Posterior vena cava (tissue), 2 donors: ENCODE measurements at places on chromosomes 11 and 22.

DNA sequence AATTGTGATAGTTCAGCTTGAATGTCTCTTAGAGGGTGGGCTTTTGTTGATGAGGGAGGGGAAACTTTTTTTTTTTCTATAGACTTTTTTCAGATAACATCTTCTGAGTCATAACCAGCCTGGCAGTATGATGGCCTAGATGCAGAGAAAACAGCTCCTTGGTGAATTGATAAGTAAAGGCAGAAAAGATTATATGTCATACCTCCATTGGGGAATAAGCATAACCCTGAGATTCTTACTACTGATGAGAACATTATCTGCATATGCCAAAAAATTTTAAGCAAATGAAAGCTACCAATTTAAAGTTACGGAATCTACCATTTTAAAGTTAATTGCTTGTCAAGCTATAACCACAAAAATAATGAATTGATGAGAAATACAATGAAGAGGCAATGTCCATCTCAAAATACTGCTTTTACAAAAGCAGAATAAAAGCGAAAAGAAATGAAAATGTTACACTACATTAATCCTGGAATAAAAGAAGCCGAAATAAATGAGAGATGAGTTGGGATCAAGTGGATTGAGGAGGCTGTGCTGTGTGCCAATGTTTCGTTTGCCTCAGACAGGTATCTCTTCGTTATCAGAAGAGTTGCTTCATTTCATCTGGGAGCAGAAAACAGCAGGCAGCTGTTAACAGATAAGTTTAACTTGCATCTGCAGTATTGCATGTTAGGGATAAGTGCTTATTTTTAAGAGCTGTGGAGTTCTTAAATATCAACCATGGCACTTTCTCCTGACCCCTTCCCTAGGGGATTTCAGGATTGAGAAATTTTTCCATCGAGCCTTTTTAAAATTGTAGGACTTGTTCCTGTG lies 3.9 kb downstream of the MALAT1 start:
- DNase-seq = no peak

DNA sequence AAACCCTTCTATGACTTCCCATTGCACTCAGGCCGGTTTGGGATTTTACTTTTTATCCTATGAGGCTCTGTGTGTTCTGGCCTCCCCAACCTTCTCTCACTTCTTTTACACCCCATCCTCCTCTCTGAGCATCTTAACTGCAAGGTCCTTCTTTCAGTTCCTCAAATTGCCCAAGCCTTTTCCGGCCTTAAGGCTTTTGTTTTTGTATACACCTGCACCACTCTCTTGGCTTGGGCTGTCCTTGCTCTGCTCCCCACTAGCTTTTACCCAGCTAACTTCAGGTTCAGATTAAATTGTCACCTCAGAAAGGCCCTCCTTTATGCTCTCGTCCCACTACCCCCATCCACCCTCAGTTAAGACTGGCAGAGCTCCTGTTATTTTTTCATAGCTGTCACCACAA lies 55.5 kb downstream of the FAM83F start:
- DNase-seq = no peak

DNA sequence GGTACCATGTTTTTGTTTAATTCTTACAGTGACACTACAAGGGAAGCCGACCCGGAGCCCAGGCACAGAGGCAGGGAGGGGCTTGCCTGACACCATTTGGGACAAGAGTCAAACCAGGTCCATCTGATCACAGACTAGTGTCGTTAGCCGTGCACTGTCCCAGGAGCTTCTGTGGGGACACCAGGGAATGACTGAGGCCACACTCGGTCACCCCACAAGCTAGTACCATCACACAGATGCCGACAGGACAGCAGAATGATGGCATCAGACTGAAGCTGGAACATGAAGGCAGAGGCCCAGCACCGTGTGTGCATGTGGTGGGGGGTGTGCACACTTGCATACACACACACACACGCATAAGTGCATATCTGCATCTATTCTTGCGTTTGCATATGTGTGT lies 61.5 kb upstream of the NECTIN1 start:
- peak; percentile 77 for DNase-seq

DNA sequence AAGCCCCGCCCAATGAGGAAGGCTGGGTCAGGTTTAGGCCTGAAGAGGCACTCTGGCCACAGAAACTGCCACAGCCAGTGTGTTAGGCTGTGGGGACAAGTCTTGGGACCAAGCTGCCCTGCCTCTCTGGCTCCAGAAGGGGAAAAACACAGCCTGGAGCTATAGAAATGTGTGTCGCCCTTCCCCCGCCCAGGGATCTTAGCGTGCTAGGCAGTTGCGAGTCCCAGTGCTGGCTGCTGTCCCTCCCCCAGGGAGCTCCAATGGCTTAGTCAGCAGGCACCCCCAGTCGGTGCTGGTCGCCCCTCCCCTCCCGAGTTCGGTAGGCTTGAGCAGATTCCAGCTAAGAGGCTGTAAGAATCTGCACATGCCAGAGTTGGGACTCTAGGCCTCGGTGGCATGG lies 99.5 kb upstream of the API5 start:
- no peak for DNase-seq

GRCh38 chr11:45252134-45252856 lies 33.8 kb downstream of the SYT13 start:
- no peak for DNase-seq

DNA sequence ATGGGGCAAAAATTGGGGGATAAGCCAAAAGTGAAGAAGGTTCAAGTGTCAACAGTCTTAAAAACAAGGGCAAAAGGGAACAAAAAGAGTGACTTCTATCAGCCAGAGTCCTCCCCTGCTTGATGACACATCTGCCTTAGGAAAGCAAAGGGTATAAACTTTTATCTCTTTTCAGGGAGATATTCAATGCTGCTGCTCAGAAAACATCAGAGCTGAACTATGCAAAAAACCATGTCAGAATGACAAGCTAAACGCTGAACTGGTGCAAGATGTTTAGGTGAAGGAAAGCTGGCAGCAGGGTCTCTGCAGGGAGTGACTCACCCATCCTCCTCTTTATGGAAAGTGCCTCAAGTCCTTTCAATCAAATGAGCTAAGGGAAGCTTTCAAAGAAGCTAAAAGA lies 24.7 kb downstream of the ALG9 start:
- no peak for DNase-seq

GRCh38 chr11:90223248-90223585 lies 368 bp upstream of the CHORDC1 start:
- no peak for DNase-seq

DNA sequence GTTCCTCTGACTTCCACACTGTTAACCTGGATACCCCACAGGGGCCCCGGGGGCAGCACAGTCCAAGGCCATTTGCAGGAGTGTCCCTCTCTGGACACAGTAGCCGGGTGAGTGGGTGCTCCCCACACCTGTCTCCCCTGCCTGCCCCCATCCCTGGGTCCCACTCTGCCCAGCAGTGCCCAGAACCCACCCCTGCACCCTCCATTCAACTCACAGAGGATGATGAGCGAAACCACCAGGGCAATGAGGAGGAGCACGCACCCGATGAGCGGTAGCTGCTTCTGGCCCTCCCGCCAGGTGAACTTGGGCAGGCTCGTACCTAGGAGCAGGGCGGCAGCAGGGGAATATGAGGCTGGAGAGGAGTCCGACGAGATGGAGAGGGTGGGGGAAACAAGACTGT lies 12.2 kb downstream of the TMPRSS13 start:
- DNase-seq = peak; percentile 46

GRCh38 chr11:91947215-91947820 lies 277.3 kb upstream of the FAT3 start:
- no peak for DNase-seq

DNA sequence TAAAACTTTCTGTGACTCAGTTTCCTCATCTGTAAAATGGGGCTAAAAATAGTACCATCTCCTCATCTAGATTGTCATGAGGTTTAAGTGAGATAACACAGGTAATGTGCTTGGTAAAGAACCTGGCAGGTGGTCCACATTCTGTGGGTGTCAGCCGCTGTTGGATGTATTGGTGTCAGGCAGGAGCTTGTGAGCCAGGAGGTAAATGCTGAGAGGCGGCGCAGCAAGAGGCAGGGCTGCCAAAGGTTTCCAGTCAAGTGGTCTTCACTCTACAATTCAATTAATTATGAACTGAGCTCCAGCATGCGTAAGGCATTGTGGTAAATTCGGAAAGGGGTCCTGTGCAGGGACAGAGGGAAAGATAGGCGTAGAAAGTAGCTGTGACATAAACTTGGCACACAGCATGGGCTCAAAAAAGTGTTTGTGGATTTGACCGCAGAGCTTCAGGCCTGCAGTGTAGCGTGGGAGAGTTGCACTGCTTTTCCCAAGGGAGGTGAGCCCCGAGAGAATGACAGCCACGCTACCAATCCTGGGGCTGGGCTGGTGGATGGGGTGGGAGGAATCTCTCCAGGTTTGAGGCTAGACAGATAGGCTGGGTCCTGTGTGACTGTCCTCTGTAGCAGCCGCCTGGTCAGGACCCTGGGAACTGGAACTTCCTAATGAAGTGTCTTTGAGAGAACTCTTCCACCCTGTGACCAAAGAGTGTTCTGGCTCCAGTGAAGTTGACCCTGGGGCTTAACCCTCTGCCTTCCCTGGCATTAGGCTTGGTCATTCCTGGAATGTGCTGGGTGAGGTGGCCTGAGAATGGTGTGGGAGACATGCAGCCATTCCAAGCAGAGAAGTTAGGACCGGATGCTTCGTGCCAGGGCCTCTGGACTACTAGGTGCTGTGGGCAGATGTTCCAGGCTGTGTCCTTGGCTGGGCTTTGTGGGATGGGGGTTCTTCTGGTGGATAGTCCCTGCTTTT lies 122.4 kb downstream of the FEZ1 start:
- DNase-seq = peak; percentile 69

GRCh38 chr22:36663561-36663960 lies 40.0 kb downstream of the CACNG2 start:
- DNase-seq = no peak

- DNase-seq = no peak
Measured at GRCh38 chr11:79421820-79422219, 19.0 kb downstream of the TENM4 start.

- peak; percentile 95 for DNase-seq
Measured at GRCh38 chr11:75311858-75312288, 39.6 kb downstream of the ARRB1 start.

DNA sequence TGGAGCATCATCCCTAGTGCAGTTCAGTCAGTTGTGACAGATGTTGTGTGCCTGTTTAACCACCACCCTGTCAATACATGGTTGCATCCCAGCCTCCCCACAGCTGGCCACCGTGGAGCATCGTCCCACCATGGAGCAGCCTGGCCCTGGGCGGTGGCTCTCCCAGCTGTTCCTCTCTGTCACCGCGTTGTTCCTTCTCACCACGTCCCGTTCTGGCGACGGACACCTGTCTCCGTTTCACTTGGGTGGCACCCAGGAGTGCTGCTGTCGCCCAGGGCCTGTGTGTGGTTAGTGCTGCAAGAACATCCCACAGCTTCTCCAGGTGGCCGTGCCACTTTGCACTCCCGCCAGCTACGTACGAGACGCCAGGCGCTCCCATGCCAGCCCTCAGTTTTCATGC lies 26.5 kb downstream of the MUC6 start:
- DNase-seq = no peak

DNA sequence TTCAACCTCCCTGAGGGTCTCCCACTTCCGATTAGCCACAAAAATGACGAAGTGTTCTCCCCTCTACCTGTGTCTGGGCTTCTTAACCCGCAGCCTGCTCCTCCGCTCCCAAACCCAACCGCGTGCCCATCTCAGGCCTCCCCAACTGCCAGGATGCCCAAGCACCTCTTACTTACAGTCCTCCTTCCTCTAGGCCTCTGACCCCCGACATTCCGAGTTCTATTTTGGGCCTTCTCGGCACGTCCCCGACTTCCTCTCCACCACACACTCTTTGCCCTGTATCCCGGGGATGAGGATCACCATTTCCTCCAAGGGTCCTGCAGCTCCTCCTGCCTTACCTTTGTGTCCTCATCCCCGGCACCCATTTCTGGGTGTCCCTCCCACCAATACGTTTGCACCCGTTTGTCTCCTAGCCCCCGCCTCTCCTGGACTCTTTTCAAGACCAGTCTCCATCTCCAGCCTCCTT lies 388 bp upstream of the MUS81 start:
- DNase-seq = no peak

DNA sequence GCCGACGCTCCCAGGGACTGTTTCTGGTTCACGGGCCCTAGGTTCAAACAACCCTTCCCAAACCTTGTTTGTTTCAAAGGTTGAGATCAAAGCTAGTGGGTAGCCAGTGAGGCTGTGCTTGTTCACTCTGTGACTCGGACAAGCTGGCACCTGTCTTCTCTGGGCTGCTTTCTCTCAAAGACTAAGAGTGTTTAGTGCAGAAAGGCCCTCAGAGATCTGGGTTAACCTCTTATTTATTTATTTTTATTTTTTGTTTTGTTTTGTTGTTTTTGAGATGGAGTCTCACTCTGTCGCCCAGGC lies 13.0 kb upstream of the MALAT1 start:
- DNase-seq = peak; percentile 18

DNA sequence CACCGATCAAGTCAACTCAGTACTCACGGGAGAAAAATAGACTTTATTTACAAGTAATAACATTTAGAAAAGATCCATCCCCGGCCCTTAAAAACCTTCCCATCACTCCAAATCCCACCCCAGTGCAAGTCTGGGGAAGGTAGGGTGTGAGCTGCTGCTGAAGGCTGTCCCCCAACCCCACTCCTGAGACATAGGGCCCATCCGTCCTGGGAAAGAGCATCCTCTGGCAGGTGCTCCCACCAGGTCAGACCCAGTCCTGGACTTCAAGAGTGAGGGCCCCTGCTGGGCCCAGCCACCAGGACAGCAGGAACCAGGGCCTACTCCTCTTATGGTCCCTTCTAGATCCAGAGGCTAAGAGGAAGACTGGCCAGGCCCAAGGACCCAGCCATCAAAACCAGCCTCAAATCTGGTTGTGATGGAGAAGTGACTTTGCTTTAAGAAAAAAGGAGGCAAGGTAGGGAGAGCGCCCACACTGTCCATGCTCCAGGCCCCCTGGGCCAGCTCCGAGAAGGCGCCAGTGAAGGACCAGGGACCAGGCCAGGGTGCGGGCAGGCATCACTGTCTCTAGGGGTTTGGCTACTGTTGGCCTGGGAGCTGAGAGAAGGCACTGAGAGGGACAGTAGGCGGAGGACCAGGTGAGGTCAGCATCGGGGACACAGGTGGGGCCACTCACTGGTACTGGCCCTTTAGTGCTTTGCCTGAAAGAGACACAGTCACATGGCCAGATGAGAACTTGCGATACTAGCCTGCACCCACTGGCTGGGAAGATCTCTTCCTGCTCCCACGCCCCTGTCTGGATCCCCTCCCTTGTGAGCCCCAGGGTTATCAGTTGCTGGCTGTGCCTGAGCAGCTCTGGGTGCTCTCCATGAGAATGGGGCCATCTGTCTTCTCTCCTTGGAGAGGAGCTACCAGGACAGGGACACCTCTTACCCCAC lies 4.4 kb downstream of the IL18BP start:
- no peak for DNase-seq

- no peak for DNase-seq
Measured at GRCh38 chr11:19552161-19552560, 160.5 kb upstream of the NAV2 start.

- DNase-seq = no peak
Measured at GRCh38 chr11:36012455-36012854, 68.6 kb downstream of the LDLRAD3 start.

- peak; percentile 87 for DNase-seq
Measured at GRCh38 chr22:30609260-30610185, 2.5 kb downstream of the TCN2 start.

- no peak for DNase-seq
Measured at GRCh38 chr22:21032037-21032867, at the start of gene SLC7A4. Gene SLC7A4 (minus strand): TSS chr22:21032561. CDS start chr22:21031812, 749 bp downstream.
